NCI-H1417 (cell line): ENCODE measurements at places on chromosomes 2 and 18.

- no peak for DNase-seq
Observed at GRCh38 chr2:213098612-213099011, 52.8 kb downstream of the IKZF2 start.

GRCh38 chr2:17614174-17614930 is 73.9 kb downstream of the VSNL1 start:
- DNase-seq: no peak

DNA sequence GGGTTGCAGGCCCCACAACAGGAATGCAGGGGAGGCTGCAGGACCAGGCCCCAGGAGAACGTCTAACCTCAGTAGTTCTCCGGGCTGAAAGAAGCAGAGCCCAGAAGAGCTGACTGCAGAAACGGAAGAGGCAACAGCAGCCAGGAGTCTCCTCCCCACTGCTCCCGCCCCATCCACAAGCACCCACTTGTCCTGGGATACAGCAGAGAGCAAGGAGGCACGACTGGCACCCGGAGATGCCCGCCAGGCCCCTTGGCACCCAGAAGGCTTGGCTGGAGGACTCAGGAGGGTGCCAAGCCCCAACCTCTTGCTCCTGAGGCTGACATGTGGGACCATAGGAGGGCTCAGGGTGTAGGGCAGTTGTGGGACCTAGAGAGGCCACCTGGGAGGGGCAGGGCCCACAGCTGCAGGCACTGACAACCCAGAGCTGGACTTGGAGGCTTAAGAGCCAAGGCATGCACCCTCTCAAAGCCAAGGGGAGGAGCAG is 29.0 kb upstream of the TNS1 start:
- no peak for DNase-seq

DNA sequence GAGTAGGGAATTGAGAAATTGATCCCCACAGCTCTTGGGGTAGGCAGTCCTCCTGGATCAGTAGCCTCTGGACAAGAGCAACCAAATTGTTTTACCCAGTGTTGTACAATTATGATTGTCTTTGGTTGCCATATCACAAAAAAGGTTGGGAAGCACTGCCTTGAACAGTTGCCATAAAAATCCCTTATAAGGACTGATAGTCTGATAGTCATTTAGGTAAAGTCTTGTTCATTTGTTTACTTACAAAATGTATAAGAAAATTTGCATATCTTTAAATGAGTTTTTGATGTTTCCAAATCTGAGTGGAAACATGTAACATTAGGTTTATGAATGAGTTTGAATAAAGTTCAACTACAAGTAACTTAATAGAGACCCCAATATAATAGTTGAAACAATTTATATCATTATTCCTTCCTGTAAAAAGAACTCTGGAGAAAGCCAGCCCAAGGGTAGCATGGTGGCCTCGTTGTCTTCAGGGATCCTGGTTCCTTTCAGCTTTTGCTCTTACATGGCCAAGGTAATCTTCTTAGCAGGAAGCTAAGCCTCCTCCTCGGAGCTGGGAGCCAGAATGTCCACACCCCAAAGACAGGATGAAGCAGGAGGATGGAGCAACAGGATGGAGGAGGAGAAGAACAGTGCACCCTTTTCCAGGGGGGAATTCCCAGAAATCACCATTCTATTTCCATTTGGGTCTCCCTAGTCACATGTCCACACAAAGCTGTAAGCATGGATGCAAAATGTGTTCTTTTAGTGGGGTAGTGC is 35.7 kb upstream of the NEMP2 start:
- DNase-seq: no peak

DNA sequence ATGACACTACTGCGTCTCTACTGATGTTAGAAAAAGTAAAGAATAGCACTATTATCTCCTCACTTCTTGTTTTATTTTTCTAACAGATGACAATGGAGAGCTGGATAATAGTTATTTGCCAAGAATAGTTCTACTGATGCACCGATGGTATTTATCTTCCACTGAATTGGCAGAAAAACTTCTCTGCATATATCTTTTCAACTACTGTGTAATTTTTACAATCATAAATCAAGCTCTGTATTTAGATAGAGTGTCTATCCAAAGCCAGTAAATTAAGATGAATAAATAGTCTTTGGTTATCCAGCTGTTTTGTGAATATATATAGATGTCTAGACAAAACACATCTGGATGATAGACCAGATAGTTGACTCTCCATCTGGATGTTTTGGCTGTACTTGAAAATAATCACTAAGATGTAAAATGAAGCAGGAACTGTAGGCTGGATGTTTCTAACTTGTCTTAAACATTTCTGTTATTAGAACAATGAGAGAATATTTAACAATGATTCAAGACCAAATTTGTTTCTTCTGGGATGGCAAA is 40.1 kb downstream of the RASGRP3 start:
- DNase-seq: no peak

GRCh38 chr2:64474636-64475035 is 20.7 kb downstream of the LGALSL start:
- no peak for DNase-seq

GRCh38 chr2:129936334-129936934 is 43.0 kb upstream of the RAB6C start:
- peak; percentile 82 for DNase-seq

DNA sequence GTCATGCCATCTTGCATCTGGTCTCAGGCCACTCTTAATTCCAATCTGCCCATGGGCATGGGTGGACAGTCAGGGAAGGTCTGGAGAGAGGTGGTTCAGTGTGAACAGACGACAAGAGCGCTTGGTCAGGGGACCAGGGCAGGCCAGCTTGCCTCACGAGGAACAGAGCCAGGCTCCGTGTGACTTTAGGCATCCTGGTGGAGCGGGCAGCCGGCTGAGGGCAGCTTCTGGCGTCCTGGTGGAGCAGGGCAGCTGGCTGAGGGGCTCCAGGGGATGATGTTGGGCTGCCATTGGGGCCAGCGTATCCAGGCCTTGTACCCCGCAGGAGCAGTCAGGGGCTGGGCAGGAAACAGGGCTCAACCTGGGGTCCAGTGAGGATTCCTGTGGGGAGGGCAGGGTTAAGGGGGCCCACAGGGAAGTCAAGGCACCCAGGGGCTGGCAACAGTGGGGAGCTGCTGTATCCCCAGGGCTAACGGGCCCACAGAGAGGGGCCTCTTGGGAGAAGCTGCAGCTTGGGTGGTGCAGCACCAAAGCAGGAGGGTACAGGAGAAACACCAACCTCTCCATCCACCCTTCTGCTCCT is 197.9 kb upstream of the TWIST2 start:
- DNase-seq: no peak

DNA sequence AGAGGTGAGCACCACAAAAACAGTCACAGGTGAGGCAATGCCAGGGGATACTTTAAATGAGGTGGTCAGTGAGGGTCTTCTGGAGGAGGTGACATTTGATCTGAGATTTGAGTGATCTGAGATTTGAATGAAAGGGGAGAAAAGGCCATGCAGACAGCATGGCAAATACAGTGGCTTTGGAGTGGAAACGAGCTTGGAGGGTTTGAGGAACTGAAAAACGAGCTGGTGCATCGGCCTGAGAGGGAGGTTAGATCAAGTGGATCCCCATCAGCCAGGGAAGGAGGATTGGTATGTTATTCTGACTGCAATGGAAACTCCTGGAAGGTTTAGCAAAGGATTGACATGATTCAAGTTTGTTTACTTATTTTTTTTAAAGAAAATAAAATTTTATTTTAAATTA is 245.1 kb downstream of the KCNS3 start:
- no peak for DNase-seq

- no peak for DNase-seq
Observed at GRCh38 chr2:70655786-70656185, 102.2 kb upstream of the TGFA start.

DNA sequence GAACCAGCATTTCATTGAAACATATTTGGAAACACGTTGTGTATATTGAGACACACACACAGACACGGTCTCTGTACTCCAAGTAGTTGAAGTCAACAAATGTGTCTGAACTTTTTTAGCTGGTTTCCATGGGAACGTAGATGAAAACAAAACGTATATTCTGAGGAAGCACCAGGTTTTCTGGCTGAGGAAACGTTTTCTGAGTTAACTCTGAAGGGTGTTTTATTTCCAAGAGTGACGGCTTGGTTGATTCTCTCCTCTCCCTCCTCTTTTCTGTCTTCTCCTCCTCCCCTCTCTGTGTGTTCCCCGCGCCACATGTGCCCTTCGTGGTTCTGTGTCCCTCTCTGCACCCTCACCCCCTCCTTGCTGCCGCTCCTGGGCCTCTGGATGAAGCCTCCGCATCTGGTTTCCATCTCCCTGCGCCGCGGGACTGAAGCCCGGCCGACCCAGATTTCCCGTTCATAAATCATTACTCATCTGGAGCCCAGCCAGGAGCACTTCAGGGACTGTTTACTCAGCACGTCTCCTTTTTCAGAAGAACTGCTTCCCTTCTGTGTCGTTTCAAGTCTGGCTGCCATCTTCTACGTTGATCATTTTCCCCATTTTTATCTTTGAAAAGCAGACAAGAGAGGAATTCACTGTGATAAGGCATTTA is 122.7 kb downstream of the COL6A3 start:
- peak; percentile 94 for DNase-seq

- no peak for DNase-seq
Observed at GRCh38 chr2:53609551-53609950, 158.1 kb upstream of the CHAC2 start.

- DNase-seq: no peak
Observed at GRCh38 chr18:32358529-32358928, 112.2 kb downstream of the GAREM1 start.

DNA sequence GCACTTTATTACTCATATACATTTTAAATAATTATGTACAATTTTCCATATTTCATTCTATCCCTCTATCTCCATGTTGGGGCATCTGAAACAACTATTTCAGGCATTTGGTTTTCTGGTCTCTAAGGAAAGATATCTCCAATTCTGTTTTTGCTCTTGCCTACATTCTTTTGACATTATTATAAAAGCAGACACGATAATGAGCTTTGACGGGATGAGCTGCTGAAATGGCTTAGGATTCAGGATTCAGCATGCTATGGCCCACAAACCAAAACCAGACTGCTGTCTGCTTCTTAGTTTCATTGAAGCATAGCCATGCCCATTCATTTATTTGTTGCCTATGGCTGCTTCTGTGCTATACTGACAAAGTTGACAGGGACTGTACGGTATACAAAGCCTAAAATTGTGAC is 42.7 kb upstream of the GLS start:
- no peak for DNase-seq

DNA sequence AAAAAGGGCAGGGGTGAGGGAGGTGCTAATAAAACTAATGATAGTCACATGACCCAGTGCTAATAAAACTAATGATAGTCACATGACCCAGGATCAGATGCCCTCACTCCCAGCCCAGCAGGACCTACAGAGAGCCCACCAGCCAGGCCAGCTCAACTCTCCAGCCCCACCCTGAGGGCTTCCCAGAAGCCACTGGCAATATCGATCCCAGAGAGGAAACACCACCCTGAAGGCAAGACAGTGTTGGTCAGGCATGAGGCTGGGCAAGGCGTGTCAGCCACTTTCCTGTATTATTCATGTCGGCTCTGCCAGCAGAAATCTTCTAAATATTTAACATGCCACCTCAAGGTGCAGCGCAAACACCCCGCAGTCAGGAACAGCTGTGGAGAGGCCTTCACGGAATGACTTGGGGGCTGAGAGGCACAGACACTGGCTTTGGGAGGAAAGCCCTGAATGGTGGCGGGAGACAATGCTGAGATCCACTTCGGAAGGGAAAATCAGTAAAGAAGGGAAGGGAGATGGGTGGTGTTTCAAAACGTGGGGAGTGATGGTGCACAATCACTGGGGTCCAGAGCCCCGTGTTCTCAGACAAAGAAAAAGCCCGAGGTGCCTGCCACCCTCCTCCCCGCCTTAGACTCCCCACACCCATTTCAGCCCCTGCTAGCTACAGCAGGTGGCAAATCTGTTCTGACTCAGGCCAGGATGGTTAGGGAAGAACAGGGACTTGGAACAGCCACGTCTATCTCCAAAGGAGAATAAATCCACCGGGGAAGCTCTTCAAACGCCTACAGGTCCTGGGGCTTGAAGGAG is 1.4 kb downstream of the REEP1 start:
- DNase-seq: peak; percentile 18

GRCh38 chr2:45494275-45494977 is 116.6 kb downstream of the SRBD1 start:
- peak; percentile 80 for DNase-seq

GRCh38 chr2:196718419-196719109 is 79.0 kb downstream of the CCDC150 start:
- no peak for DNase-seq

- peak; percentile 52 for DNase-seq
Observed at GRCh38 chr18:57258131-57258777, 94.1 kb upstream of the ST8SIA3 start.

- no peak for DNase-seq
Observed at GRCh38 chr18:46588971-46589660, 67.9 kb downstream of the LOXHD1 start.

DNA sequence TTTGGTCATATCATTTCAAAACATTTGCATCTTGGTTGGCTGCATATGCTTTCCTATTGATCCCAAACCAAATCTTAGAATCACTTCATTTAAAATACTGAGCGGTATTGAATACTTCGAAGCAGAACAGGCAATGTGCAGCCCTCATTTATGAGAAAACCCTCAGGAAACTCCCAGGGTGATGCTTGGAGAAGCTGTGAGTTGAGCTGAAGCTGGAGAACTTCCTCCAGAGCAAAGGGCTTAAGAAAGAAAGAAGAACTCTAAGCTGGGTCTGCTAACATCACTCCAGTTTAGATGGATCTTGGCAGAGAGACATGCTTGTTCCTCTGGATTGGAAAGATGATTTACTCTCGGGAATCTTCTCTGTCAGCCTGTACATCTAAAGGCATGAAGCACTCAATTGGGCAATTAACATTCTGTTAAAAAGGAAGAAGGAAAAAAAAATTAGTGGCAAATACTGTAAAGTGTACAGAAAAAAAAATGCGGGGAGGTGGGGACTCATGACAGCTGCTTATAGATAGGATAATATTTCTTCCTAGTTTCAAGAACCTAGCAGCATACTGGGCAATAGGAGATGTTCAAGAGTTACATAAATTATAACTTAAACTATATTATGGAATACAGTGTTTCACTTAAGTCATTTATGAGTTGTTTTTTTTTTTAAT is 49.5 kb downstream of the ATIC start:
- no peak for DNase-seq

GRCh38 chr2:134170700-134171099 is 83.2 kb upstream of the MGAT5 start:
- no peak for DNase-seq

DNA sequence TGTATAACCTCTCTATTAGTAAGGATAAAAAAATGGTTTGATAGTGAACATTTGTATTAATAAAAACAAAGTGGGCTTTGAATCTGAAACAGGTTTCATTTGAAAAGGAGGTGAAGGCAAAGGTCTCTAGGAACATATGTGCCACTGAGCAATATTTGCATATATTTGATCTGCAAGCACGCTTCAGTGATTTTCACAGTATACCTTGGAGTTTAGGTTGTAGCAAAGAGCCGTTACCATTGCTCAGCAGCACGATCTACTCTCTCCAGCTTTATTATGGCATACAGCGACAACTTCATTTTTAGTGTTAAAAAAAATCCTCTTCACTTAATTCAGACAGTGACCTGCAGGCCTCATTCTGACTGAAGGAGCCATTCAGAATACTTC is 75.8 kb upstream of the ZEB2 start:
- no peak for DNase-seq

DNA sequence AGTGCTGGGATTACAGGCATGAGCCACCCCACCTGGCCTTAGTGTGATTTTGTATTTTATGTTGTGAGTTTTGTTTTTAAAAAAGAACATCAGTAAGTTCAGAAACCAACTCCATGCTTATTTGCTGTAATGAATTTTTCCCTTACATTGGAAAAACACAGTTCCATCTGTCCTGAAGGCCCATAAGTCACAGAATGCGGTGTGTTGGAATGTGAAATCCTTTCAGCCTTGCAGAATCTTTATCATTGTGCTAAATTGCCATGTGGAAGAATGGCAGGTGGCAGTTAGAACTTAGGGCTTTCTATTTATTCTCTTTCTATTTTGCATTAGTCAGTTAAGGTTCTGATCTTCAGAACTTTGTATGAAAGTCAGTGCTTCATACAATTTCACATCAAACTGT is 52.6 kb downstream of the NEDD4L start:
- DNase-seq: no peak
